AG04449 (cell line): ENCODE measurements at places on chromosomes 5 and 9.
A peak's percentile ranks its signal among the peaks of the same experiment; 100 is the strongest.

DNA sequence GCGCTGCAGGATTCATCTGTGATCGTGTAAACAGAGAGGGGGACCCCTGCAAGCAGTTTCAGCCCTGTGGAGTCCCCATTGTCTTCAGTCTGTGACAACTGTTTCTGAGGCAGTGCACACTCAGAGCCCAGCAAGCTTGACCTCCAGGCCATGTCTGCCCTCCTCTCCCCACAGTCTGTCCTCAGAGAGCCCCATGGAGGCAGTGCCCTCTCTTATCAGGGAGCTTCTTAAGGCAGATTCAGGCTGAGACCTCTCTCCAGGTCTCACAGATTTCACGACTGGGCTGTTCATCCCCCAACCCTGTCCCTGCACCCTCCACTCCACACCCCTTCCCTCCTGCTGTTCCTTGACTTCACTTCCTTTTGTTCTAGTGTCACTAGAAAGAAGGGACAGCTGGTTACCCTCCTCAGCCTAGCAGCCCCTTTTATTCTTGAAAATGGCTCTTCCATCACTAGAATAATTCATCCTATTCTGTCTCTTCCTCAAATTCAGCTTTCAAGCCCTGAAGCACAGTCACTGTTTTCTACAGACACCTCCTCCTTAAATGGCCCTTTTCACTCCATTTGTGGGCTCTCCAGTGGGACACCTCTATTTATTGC lies 218.4 kb downstream of the MED10 start:
- no peak for DNase-seq

DNA sequence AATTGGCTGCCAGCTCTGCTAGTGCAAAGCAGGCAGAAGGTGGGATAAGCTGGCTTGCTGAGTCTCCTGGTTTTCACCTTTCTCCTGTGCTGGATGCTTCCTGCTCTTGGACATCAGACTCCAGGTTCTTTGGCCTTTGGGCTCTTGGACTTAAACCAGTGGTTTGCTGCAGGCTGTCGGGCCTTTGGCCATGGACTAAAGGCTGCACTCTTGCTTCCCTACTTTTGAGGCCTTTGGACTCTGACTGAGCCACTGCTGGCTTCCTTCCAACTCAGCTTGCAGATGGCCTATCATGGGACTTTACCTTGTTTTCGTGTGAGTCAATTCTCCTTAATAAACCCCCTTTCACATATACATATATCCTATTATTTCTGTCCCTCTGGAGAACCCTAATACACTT lies 1293.9 kb upstream of the CDH6 start:
- no peak for DNase-seq

DNA sequence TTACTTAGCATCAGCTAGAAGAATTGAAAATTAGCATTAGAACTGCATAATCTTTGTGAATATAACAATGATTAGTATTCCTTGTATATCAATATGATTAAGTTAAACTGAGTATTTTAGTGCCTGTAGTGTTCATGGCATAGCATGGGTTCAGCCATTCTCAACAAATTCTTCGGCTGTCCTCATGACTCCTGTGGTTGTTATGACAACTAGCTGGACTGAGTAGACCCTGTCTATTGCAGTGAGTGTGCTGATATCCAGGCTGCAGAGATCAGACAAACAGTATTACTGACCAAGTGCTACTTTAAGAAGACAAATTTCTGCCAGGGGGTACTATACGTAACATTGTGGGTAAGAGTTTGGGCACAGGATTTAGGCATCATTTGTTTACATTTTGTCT lies 125.9 kb downstream of the NUDT12 start:
- no peak for DNase-seq

- DNase-seq: no peak
These were observed 126.4 kb downstream of the SPOCK1 start for GRCh38 chr5:137372773-137373160.

DNA sequence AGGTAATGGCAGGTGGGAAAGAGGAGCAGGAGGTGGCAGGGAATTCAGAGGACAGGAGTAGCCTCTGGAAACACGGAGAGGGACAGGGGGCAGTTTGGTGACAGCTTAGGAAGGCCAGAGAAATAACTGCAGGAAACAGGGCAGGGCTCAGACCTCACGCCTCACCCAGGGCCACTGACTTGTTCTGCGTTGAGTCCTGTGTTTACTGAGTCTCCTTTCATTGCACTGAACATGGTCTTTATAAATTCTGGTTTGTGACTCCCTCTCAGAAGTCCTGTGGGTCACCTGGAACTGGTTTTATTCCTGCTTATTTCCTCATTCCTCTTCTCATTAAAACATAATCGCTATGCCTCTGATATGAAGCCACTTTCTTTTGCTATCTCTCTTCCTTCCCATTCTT lies 55.2 kb upstream of the ZNF622 start:
- DNase-seq: no peak

GRCh38 chr5:91318724-91319123 lies 64.4 kb downstream of the ARRDC3 start:
- DNase-seq: no peak

DNA sequence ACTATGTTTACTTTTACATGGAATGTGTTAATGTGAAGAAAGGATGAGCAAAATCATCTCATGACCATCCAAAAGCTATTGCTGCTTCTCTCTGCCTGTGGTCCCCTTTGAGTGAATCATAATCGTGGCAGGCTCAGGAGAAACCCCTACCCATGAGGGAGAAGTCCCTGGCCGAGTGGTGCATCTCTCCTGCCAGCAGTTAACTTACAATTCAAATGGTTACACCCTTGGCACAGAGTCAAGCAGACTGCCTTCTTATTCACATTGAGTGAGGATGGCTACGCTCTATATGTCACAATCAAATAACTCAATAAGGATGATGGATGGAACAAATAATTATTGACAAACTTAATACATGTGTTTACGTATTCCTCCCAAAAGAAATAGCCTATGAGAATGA lies 179.1 kb downstream of the FGF1 start:
- DNase-seq: no peak

- no peak for DNase-seq
These were observed 140.4 kb upstream of the ADRA1B start for GRCh38 chr5:159775890-159776289.

- no peak for DNase-seq
These were observed 231.5 kb downstream of the MPDZ start for GRCh38 chr9:13047827-13048587.

DNA sequence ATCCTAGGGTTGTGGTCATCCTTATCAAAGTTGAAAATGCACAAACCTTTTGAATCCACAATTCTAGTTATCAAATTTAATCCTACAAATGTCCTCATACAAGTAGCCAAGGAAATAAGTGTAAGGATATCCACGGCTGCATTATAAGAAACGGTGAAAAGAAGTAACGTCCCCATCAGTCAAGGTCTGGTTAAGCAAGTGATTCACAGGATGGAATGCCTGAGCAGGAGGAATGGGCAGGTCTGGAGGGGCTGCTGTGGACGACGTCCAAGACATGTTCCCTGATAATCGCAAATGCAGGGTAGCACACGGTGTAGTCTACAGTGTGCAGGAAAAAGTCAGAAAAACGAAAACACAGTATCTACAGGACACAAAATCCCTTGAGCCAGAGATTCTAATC lies 118.6 kb downstream of the ADAMTS2 start:
- no peak for DNase-seq

- peak; percentile 26 for DNase-seq
These were observed 118.7 kb upstream of the CD180 start for GRCh38 chr5:67315082-67315989.

DNA sequence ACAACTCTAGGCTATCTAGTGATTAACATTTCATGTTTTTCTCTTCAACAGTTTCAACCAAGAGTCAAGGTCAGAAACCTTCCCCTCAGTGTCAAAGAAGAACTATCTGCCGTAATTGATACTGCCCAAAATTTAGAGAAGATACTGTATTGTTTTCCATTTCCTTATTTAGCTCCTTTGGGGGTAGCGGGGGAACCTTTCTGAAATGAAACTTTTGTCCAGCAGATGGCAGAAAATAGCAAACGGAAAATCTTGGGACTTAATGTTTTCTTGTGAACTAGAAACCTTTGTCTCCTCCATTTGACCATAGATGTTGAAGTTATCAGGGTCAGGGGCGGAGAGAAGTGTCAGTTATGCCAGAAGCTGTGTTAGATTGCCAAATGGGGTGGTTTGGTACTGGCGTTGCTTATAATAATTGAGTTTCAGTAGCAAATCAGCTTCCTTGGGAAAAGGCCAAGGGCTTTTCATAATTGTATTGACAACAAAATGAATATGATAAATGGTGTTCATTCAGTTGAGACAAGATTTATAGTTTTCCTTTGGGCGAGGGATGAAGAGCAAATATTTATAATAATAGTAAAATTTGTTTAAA lies 101.7 kb upstream of the TLX3 start:
- no peak for DNase-seq

DNA sequence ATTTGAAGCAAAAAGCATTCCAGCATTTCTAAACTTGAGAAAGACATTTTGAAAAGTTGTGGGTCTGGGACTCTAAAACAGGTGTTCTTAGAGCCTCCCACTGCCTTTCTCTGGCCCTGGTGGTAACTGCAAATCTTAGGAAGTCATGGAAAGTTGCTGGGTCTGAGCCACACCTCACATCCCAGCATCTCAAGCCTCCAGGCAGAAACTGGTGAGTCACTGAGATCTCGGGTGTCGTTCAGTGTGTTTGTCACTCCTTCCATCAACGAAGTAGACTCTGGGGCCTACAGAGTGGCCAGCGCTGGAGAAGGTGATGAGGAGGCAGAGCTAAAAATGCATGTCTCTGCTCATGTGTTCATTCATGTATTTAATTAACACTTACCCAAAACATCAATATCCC lies 59.6 kb upstream of the C5orf58 start:
- no peak for DNase-seq

GRCh38 chr9:98118640-98119601 lies at the start of gene TRIM14:
Gene TRIM14, minus strand, starts transcription at chr9:98119222. Its CDS starts 34 bp downstream, at chr9:98119188.
- no peak for DNase-seq

GRCh38 chr9:130847306-130848217 lies 12.5 kb downstream of the ABL1 start:
- DNase-seq: peak; percentile 99

DNA sequence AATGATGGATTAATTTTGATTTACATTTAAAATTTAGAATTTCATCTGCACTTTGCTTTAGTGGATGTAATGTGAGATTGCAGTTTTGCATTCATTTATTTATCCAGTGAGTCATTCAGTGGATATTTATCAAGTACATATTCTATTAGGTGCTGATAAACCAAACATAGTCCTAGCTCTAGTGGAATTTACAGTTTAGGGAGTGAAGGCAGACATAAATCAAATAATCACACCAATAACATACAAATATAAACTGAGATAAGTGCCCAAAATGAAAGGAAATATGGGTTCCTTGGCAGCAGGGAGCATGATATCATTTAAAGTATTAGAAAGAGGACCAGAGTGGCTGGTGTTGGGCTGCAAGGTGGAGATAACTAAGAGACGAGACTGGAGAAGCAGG lies 14.7 kb upstream of the NIPBL start:
- DNase-seq: no peak

DNA sequence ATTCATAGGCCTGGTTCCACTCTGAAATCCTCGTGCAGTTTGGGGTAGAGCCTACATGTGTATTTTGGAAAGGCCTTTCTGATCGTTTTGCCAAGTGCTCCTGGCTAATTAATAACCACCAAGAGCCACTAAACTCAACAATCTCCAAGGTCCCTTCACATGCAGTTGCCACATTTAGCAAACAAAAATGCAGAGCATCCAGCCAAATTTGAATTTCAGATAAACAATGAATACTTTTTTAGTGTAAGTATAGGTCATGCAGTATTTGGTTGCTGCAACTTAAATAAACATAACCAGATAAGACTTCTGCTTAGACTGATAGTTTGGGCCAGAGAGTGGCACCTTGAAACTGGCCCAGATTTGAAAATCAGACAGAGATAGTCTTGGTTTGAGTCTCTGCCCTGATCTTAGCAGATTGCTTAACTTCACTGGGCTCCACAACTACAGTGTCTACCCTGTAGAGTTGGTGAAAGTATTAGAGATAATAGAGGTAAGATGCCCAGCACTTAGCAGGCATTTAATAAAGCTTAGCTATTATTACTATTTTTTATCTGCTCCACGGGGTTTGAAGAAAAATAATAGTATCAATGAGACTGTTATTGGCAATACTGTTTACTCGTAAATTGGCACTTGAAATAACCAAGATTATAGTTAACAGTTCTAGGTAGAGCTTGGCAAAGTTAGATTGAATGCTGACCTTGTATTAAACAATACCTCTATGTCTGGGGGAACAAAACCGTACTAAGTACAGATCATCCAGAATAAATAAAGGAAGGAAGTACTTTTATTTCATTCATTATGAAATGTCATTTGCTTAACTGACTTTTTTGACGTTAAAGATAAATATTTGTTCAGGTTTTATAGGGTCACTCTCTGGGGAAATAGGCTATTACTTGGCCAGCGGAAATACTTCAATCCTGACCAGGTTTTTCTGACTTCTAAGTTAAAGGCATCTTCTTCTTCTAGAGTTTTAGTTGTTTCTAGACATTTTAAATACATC lies 274.8 kb downstream of the DOCK8 start:
- no peak for DNase-seq

GRCh38 chr5:104081232-104081631 lies 518.6 kb upstream of the NUDT12 start:
- DNase-seq: no peak

GRCh38 chr5:60843936-60844905 lies at the start of gene ELOVL7:
Gene ELOVL7, minus strand, starts transcription at chr5:60844269. Its CDS starts 56,872 bp downstream, at chr5:60787397.
- DNase-seq: no peak

DNA sequence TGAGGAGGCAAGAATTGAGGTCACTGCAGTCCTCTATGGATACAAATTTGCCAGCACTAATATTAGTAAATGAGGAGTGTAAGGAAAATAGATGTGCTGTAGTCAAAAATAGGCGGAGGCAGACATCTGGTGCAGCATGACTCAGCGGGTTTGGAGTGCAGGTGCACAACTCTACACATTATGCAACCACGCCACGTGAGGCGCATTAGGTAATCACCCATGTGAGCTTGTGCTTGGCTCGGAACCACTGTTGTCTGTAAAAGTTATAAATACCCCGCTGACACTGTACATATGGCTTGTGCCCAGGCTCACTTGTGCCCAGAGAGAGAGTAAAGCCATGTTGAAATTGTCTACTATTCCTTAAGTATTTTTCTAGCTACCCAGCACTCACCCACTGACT lies 623.5 kb upstream of the NUDT12 start:
- DNase-seq: no peak

- DNase-seq: no peak
These were observed 457 bp downstream of the UGCG start for GRCh38 chr9:111896942-111897600.

DNA sequence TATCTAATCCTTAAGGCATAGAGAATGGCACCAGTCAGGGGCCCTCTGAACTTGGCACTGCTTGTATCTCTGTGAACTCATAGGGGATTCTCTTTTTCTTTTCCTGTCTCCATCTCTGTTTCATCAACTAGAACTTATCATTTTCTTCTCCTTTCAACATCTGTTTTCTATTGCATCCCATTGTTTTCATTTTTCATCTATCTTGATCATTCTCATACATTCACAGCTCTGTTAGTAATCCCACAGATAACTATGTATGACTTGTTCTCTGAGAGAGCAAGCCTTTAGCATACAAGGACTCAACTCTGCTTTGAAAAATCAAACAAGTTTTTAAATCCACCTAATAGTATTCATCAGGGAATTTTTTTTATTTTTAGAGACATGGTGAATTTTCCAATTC lies 264.3 kb downstream of the ARRDC3 start:
- DNase-seq: no peak

GRCh38 chr5:170407062-170407461 lies 17.9 kb upstream of the KCNMB1 start:
- DNase-seq: no peak
